ENCODE measurements at places on chromosomes 5 and 9.

DNA sequence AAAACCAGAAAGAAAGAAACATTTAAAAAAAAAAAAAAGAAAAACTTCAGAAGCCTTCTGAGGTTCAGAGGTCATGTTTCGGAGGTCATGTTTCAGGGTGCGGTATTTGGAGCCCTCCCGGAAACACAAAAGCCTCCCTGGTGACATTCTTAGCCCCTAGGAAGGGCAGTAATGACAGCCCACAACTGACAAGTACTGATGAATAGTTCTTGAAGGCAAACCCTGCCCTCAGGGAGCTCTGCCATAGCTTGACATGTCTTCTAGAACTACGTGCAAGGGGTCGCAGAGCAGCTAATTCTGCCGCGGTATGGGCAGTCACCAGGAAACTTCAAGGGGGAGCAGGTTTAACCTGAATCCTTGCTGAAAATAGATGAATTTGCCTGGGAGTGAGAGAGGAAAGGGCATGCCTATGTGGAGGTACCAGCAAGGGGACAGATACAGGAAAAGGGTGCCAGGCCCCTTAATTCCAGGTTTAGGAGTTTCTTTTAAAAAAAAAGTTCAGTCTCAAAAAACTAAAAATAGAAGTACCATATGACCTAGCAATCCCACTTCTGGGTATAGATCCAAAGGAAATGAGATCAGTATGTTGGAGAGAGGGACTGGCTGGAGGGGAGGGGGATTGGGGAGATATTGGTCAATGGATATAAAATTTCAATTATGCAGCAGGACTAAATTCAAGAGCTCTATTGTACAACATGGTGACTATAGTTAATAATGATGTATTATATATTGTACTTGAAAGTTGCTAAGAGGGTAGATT is 98.4 kb downstream of the C9orf152 start:
- DNase-seq = no peak

GRCh38 chr5:174801798-174802197 is 77.4 kb downstream of the MSX2 start:
- DNase-seq = no peak

GRCh38 chr9:129553277-129553676 is 67.6 kb downstream of the C9orf50 start:
- no peak for DNase-seq

DNA sequence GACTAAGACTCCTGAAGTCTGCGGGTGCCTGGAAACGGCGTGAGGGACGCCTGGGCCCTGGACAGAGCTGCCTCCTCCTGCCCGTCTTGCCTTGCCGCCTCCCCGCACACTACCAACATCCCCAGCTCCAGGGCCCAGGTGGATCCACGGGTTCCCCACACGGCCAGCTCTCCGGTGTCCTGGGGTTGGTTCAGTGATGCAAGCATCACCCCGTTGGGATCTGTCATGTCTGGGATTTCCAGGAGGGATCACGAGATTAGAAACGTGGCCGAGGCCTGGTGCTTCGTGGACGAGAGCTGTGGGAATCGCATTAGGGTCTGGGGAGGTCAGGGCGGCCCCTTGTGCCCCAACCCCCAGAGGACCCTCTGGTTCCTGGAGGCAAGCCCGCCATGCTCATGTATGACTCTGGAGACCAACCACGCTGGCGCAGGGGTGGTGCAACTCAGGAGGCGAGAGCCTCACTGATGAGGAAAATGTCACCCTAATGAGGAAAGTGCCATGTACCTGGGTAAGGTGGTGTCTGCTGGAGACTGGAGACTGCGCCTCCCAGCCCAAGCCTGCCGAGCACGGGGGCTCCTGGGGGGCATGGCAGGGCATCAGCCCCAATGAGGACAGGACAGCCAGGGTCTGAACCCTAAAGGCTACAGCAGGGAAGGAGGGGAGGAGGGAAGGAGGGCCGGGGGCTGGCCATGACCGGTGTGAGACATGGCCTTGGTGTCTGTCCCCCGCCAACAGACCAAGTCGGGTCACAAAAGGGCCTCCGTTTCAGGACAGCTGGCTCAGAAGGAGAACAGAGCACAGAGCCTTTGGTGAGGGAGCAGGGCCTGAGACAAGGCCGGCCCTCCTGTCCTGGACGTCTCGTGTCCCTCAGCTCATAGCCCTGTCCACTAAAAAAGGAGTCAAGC is 31.9 kb upstream of the SLC6A19 start:
- no peak for DNase-seq

GRCh38 chr5:86918246-86918645 is 300.5 kb downstream of the COX7C start:
- no peak for DNase-seq

GRCh38 chr9:19940811-19941535 is 152.1 kb upstream of the SLC24A2 start:
- no peak for DNase-seq

GRCh38 chr5:16899171-16899570 is 36.9 kb downstream of the MYO10 start:
- no peak for DNase-seq

- no peak for DNase-seq
Measured at GRCh38 chr5:83322273-83322924, 149.1 kb upstream of the VCAN start.

- DNase-seq = no peak
Measured at GRCh38 chr5:177526191-177526590, 9.4 kb upstream of the DDX41 start.

- DNase-seq = no peak
Measured at GRCh38 chr9:36923025-36923625, 110.9 kb downstream of the PAX5 start.

DNA sequence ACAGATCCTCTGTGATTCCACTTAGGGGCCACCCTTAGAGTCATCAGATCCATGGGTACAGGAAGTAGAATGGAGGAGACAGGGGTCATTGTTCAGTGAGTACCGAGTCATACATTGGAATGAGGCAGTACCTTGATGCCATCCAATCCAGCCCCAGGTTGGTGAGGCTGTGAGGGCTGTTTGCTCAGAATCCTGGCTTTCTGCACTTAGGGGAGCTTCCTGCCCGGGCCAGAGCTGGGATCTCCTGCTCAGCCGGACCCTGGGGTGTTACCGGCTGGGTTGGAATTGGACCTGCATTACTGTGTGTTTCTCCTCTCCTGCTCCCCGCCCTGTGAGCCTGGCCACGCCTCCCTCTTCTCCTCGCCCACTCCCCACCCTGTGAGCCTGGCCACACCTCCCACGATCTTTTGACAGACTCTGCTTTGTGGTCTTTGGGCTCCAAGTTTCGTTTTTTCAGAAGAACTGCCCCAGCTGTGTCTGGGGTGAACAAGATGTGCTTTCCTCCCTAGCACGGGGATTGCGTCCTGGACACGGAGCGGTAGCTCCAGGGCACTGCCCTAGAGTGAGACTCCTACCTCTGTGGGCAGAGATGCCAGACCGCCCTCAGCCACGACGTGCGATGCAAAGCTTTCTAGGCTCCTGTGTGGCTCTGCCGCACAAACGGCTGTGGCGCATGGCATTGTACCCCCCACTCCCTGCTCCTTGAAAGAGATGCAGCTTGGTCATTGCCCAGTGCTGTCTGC is 15.4 kb downstream of the TRAF2 start:
- no peak for DNase-seq

GRCh38 chr5:84433461-84433860 is 48.8 kb upstream of the EDIL3 start:
- no peak for DNase-seq

GRCh38 chr5:103587185-103587748 is 24.7 kb upstream of the NUDT12 start:
- DNase-seq = peak; percentile 45
